ENCODE measurements at places on chromosomes 3 and 15.

DNA sequence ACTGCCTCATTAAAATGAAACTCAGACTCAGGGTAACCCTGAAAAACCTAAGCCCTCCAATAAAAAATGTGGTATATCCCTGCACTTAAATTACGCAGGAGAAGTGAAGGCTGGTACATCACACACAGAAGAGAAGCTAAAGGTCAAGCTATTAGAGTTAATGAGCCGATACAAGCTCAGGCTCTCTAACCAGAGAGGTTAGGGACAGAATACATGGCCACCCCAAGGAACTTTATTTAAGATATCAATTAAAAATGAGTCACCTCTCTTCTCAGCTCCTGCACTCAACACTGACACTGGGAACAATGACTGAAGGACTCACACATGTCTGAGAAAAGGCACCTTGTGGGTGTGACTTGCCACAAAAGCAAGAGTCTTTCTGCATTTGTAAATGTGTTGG, 800.6 kb upstream of the CFAP20DC start:
- no peak for DNase-seq

GRCh38 chr3:150545419-150546225, 674 bp downstream of the SERP1 start:
- peak; percentile 21 for DNase-seq

- no peak for DNase-seq
These were observed 31.7 kb upstream of the ATG7 start for GRCh38 chr3:11240496-11240895.

GRCh38 chr3:197736010-197736490, 654 bp downstream of the RUBCN start:
- DNase-seq, result no peak

DNA sequence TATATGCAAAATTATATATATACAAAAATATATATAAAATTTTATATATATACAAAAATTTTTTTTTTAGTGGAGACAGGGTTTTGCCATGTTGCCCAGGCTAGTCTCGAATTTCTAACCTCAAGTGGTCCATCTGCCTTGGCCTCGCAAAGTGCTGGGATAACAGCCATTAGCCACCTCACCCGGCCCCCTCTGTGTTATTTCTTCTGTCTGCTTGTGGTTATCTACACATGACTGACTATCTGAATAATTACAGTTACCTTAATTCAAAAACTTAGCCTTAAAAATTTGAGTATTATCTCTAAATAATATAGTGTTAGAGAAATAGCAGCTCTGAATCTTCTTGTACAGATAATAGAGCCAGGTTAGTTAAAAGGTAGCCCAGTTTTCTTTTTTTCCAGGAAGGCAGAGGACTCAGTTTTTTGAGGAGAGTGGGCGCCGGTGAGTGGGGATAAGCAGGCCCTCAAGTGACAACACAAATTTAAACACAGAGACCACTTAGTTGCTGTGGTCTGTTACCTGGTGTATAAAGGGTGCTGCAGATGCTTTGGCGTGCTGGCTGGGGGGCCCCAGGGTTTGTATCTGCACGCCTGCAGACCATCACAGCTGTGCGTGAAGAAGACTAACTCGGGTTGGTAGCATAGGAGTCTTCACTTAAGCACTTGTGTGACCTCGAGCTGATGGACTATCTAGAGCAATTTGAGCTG, 83.7 kb downstream of the TRAK1 start:
- DNase-seq, result no peak

- no peak for DNase-seq
These were observed 30.1 kb downstream of the SPSB4 start for GRCh38 chr3:141081141-141081795.

DNA sequence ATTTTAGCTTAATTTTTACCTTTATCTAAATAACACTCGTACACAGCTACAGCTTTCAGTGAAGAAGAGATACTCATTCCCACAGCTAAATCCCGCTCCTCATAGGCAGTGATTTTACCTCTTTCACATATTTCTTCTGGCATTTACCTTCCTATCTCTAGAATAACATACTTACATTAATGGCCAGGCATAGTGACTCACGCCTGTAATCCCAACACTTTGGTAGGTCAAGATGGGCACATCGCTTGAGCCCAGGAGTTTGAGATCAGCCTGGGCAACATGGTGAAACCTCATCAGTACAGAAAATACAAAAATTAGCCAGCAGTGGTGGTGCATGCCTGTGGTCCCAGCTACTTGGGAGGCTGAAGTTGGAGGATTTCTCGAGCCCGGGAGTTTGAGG, 80.2 kb downstream of the PPARG start:
- no peak for DNase-seq

DNA sequence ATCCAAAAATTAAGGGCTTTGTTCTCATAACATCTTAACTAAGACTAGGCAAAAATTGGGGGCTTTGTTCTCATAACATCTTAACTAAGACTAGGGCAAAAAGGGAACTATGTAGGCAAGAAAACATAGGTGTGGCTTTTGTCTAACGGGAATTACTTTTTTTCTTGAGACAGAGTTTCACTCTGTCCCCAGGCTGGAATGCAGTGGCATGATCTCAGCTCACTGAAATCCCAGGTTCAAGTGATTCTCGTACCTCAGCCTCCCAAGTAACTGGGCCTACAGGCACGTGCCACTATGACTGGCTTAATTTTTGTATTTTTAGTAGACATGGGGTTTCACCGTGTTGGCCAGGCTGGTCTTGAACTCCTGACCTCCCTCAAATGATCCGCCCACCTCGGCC, 49.8 kb upstream of the CSPG5 start:
- DNase-seq, result no peak

DNA sequence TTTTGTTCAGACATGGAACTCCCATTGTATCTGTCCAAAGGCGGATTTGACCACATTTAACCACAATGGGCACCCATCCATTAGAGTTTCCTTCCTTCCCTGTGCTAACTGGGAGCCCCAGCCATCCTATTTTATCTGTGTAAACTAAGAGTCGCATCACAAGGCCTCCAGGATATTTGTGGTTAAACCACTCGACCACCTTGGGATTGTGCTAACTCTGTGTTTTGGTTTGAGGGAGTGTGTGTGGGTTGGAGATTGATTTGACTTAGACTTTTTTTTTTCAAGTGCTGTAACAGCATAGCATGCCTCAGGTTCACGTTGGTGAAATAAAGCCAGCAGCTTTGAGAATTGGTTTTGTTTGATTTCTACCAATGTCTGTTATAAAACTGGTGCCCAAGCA, 100.4 kb upstream of the TP63 start:
- no peak for DNase-seq

DNA sequence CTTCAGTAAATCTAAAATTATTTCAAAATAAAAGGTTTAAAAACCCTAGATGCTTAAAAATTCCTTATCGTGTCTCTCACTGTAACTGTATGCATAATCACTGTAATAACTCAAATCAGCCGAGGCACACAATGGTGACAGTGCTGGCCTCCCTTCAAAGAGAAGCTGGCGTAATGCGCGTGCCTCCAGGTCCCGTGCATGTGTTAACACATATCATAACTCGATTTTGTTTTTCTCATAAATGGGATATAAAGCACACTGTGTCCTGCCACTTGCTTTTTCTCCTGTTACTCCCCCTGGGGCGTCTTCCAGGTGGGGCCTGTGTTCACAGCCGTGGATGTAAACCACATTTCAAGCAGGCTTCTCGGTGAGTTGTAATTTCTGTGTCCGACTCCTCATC, 56.0 kb downstream of the TPRA1 start:
- DNase-seq, result no peak

GRCh38 chr15:100572362-100572983, 29.5 kb downstream of the LINS1 start:
- DNase-seq, result no peak

GRCh38 chr3:58120075-58120812, 90.5 kb downstream of the DNASE1L3 start:
- no peak for DNase-seq

Measured in tibial nerve (tissue), 4 donors.